ENCODE measurements at places on chromosomes 7 and 10.

DNA sequence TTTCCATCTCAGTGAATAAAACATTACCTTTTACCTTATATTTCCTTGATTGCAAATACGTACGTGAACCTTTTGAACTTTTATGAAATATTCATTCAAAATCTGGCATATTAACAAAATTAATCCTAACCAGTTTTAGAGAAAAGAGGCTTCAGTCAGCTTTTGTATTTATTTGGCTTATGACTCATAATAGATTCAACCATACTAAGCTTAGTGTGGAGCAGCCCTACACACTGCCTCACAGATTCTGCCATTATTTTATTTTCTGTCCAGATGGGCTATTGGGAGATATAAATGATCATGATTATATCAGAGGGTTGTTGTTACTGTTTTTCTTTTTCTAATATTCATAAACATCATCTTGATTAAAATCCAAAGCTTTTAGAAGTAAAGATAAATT lies 325.5 kb downstream of the GPR37 start:
- DNase-seq = no peak

- DNase-seq = no peak
Measured at GRCh38 chr10:104322416-104322782, 15.9 kb downstream of the ITPRIP start.

- no peak for DNase-seq
Measured at GRCh38 chr10:110762109-110762848, 109.4 kb upstream of the PDCD4 start.

DNA sequence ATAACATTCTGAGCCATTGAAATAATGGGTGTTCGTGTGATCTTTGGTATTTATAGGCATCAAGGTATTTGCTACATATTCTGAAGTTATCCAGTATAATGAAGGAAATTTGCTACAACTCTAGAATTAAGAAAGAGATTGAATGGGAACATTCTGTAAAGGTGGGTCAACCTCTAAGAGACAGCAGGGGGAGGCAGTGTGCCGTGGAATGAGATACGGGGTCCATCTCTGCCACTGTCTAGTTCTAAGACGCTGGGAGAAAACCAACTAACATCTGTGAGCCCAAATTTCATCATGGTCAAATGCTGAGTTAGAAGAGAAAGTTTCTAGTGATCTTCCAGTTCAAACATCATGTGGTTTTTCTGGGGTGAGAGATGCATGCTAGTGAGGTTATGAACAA lies 368.9 kb downstream of the SORCS1 start:
- DNase-seq = no peak

DNA sequence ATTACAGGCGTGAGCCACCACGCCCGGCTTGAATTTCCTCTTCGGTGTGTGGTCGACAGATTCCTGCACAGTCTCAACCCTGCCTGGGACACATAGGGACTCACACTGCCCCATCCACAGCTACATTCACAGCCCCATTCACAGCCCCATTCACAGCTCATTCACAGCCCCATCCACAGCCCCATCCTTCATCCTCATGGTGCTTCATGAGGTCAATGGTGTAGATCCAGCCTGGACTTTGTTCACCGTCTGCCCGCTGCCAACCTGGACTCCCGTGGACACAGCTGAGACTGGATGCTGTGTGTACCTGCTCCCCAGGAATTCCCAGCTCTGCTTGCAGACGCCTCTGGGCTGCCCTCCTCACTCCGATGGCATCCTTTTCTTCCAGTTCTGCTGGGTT lies 5.2 kb downstream of the IDI2 start:
- no peak for DNase-seq

DNA sequence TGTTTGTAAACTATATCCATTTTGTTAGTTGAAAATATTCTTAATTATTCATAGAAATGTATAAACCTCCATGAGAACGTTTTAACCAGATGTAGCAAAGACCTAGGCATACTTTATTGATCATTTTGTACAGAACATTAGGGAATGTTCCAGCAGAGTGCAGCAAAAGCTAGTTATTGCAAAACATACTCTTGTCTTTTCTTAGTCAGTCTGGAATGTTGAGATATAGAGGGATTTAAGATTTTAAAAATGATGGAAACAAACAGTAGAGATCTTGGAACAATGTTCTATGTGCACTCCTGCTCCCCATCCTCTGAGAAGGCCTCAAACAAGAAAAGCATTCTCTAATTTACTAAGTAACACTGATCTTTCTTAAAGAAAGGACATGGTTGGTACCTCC lies 292.1 kb downstream of the BBS9 start:
- DNase-seq = no peak

- no peak for DNase-seq
Measured at GRCh38 chr7:17781491-17782215, 158.6 kb downstream of the SNX13 start.

DNA sequence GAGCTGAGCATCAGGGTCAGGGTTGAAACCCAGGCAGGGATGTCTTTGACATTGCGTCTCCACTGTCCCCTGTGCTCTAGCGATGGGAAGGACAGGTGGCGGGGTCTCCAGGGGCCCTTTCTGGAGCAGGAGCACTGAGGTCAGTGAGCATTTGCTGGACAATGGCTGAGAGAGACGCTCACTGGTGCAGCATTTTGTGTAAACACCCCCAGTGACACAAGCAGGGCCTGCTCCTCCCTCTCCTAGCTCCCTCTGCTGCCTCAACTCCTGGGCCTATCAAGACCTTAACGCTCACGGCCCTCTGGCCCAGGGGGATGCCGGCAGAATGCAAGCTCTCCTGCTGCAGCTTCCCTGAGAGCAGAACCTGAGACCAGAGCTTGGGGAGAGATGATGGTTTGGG lies 17.4 kb upstream of the INMT start:
- DNase-seq = no peak

DNA sequence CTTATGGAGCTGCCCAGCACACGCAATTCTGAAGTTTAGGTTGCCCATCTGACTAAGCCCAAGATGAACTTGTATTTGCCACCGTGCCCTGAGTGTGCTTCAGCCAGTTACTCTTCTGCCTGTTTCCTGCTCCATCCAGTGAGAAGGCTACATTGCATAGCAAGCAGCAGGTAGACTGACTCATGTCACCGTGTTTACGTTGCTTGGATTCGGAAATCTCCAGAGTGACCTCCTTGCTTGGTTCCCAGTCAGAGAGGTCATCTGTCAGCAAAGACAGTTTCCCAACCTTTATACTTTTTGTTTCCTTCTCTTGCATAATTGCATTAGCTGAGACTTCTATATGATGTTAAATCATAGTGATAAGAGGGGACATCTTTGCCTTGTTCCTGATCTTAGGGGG lies 30.9 kb downstream of the NACAD start:
- DNase-seq = no peak

GRCh38 chr10:60086421-60086820 lies 180.1 kb upstream of the CCDC6 start:
- no peak for DNase-seq

DNA sequence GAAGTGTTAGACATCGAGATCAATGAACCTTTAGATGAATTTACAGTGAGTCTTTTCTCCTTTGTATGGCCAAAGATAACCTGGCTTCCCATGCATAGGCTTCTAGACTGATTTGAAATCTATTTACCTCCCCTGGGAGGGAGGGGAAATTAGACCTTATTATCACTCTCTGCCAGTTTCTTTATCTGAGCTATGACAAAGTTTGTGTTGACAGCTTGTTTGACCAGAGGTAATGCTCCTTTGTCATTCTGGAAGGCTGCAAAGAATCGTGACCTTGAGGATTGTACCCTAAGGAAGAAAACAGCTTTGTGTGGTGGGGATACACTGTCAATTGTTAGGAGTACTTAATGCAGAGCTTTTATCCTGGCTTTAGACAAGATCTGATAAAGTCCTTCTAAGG lies 36.4 kb downstream of the RBM33 start:
- no peak for DNase-seq

- no peak for DNase-seq
Measured at GRCh38 chr7:76427635-76428034, 2.9 kb downstream of the ZP3 start.

DNA sequence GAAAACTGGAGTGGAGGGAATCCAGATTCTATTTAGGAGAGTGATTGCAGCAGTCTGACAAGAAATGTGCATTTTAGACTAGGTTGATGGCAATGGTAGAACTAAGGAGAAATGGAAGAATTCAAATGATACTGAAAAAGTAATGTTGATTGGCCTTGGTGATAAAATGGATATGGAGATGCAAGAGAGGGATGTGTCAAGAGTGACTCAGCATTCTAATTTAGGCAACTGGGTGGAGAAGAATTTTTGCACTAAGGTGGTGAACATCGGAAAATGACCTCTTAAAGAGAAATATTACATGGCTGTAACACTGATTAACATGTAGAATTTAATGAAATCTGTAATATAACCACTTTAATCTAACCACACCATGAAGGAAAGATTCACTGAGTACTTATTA lies 806.5 kb downstream of the PHTF2 start:
- no peak for DNase-seq

- no peak for DNase-seq
Measured at GRCh38 chr10:101724446-101724845, 29.5 kb upstream of the FBXW4 start.

GRCh38 chr10:6868036-6868725 lies 288.1 kb upstream of the PRKCQ start:
- DNase-seq = no peak

DNA sequence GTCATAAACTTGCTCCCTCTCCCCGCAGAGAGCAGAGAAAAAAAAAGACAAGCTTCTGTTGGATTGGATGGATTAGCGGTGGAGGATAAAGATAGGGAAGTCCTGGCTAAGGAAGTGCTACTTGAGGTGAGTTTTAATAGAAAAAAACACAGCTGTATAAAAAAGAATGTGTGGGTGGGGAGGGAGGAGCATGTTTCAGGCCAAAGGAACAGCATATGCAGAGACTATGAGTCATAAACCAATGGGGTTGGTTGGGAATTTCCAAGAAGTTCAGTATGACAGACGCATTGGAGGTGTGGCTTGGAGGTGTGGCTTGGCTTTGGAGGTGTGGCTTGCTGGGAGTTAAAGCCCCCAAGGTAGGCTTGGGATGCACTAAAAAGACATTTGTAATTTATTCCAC lies 103.0 kb upstream of the LSM8 start:
- DNase-seq = peak; percentile 29

GRCh38 chr10:12237265-12238220 lies 41.6 kb downstream of the CDC123 start:
- no peak for DNase-seq

DNA sequence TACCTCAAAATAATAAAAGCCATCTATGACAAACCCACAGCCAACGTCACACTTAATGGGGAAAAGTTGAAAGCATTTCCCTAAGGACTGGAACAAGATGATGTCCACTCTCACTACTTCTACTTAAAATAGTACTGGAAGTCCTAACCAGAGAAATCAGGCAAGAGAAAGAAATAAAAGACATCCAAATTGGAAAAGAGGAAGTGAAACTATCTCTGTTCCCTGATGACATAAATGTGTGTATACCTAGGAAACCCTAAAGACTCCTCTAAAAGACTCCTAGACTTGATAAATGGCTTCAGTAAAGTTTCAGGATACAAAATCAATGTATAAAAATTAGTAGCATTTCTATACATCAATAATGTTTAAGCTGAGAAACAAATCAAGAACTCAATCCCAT lies 314.1 kb downstream of the WDR37 start:
- no peak for DNase-seq

DNA sequence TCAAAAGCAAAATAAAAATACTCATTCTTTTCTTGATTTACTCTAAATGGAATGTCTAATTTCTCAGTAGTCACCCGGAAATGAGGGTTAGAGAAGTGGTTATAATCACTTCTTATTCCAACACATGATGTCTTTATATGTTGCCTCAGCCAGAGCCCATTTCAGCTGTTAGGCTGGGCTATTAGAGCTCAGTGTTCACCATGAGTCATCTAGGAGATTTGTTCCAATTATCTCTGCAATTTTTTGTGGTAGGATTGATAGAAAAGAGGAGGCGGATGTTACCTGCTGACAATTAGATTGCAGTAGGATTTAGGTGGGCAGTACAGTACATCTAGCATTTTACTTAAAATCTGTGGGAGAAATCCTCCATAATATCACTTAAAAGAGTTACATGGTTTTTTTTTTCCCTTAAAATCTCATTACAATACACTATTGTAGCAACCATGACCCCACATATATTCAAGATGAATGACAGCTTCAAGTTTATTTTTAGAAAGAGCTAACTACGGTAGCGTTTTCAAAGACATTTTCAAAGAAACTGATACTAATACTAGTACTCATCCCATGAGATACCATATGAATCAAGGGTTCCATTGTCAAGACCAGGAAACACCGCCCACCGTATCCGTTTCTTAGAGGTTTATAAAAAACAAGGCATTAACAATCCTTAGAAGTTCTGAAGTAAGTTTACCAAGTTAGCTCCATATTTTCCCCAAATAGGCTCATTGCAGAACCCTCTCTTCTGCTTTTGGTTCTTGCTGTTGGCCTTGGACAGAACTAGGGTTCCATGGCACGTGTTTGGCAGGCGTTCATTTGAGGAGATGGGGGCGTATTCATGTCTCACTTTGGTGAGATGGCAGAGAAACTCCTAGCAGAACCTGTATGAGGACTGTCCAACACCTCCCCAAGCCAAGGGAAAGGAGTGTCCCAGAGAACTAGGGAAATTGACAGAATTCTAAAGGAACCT lies 10.4 kb downstream of the CPA2 start:
- DNase-seq = peak; percentile 20

DNA sequence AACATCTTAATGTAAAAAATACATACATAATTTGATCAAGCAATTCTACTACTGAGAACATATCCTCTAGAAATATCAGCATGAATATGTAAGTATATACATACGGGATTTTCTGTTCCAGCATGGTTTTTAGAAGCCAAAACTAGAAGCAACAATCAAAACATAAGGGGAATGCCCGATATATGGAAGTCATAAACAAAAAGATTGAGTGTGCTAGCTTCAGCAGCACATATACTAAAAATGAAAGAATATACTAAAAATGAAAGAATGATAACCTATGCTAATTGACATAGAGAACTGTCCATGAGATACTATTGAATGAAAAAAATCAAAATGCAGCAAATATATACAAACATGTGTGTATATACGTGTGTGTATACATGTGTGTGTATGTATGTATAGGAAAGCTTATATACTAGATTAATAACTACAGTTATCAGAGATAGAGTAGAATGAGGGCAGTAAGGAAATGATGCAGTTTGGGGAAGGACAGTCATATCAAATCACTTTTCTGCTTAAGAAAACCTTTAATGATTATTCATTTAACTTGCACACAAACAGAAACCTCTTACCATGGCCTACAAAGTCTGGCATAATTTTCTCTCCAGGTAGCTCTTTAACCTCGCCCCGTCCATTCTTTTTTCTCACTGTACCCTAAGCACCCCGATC lies 72.9 kb downstream of the NPY start:
- DNase-seq = no peak
